ENCODE measurements at places on chromosomes 6 and 20.

GRCh38 chr6:110495949-110496348 lies 19.5 kb upstream of the SLC22A16 start:
- DNase-seq = no peak

- DNase-seq = no peak
Measured at GRCh38 chr6:112300896-112301295, 46.2 kb upstream of the RFPL4B start.

DNA sequence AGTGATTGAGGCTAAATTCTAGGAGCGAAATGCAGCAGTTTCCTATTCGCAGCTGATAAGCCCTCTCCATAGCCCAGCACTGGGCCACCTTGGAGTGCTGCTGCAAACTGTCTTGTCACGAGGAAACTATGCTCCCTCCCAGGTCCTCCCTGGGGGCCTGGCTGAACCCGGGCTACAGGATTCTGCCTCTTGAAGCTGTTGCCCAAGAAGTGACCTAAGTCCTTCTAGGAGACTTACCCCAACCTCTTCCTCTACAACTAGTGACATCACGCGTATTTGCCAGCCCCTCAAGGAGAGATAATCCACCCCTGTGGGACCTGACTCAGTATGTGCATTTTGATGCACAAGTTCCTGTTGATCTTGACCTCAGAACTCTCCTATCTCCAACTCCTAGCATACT lies 26.5 kb upstream of the ZFAND3 start:
- no peak for DNase-seq

- no peak for DNase-seq
Measured at GRCh38 chr6:13725570-13725969, 13.9 kb upstream of the RANBP9 start.

GRCh38 chr20:25285856-25286798 lies 38.2 kb downstream of the PYGB start:
- no peak for DNase-seq

DNA sequence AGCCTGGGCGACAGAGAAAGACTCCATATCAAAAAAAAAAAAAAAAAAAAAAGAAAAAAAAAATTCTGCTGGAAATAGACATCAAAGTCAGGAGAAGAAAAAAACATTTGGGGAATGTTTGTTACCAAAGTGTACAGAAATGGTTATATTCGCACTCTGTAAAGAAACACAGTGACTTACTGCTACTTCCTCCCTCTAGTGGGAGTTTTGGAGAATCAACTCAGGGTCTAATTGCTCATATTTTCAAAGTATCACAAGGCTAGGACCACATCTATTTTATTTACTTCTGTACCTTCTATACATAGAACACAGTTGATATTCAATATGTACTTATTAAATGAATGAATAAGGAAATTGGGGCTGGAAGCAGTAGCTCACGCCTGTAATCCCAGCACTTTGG lies 24.4 kb downstream of the ARG1 start:
- DNase-seq = no peak

DNA sequence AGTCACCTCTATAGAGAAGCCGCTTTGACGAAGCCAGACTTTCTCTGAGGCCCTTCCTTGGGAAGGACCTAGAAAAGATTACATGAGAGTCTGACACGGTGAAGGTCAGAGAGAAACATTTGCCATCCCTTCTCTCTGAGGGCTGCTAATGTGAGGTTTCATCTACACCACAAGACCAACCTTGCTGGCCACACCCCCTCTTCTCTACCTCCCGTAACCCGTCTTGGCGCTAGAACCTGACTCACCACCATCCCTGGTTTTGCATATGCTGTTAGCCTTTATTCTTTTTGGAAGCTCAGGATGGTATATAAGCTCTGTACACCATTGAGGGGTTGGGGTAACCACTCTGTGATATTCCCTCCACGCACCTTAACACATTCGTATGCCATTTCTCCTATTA lies 63.6 kb downstream of the FOXF2 start:
- DNase-seq = no peak

DNA sequence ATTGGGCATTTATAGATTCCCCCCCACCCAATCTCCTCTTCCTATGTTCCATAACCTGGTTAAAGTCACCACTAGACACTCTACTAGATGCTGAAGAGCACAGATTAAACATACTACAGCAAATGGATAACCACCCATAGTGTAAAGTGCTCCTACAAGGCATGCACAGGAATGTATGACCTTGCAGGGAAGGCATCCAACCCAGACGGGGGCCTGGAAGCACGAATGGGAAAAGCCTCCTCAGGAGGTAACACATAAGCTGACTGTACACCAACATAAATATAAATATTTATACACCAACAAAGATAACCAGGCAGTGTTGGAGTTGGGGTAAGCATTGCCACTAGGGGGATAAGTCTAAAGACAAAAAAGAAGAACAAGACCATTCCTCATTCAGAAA lies 691.7 kb downstream of the GRIK2 start:
- no peak for DNase-seq

DNA sequence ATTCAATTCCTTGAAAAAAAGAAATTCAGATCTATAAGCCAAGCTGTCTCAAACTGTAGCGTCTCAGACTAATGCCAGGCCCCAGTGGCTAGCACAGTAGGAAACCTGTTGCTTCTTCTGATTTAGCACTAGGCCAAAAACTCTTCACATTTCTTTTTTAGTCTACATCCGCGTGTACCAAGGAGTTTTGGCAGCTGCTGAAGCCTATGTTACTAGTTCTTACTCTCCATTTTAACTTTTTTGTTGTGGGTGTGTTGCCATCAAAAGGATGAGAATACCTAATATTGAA lies 65.0 kb upstream of the BTN3A2 start:
- DNase-seq = no peak

DNA sequence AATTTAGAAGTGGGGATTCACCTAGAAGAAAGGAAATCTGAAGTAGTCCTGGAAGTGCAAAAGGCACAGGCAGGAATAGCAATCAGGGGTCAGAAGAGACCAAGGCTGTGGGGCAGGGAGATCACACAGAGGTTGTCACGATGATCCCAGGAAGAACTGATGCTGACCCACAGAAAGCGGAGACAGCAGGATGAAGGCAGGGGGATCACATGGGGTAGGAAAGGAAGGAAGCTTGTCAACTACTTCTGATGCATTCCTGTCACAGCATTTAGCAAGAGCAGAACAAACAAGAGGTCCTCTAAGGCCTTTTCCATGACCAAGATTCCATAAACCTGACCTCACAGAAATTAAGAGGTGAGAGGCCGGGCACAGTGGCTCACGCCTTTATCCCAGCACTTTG lies 79.1 kb downstream of the SLC23A2 start:
- DNase-seq = no peak

GRCh38 chr6:123518441-123519188 lies 118.1 kb downstream of the TRDN start:
- DNase-seq = no peak

DNA sequence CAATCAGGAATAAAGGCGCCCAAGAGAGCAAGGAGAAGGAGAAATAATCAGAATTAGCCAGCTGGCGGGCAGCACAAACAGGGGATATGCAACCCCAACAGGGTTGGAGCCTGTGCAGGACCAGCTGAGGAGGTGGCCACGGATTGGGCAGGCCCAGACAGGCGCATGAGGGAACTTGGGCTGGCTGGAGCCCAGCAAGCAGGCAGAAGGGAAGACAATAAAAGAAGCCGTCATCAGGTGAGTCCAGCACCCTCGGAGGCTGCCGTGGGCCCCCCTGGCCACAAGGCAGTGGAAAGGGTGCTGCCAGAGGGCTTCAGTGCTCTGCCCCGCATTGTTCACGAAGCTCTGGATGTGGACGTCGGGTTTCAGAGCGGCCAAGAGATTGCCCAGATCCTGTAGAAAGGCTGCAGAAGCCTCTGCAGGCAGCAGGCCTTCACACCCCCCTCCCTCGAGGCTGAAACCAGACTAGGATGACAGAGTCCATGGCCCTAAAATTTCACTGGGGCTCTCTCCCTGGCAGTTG lies 28.4 kb upstream of the MAFB start:
- no peak for DNase-seq

- DNase-seq = no peak
Measured at GRCh38 chr20:40849456-40849855, 160.4 kb upstream of the MAFB start.

DNA sequence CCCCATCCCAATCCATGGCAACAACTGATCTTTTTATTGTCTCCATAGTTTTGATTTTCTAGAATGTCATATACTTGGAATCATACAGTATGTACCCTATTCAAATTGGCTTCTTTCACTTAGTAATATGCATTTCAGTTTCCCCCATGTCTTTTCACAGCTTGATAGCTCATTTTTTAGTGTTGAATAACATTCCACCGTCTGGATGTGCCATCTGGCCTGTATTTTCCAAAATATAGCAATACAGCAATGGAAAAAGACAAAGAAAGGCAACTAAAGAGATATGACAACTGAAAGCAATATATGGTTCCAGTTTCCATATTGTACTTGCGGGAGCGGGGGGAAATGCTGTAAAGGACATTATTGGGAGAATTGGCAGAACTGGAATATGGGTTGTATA lies 166.4 kb upstream of the NT5E start:
- DNase-seq = no peak

DNA sequence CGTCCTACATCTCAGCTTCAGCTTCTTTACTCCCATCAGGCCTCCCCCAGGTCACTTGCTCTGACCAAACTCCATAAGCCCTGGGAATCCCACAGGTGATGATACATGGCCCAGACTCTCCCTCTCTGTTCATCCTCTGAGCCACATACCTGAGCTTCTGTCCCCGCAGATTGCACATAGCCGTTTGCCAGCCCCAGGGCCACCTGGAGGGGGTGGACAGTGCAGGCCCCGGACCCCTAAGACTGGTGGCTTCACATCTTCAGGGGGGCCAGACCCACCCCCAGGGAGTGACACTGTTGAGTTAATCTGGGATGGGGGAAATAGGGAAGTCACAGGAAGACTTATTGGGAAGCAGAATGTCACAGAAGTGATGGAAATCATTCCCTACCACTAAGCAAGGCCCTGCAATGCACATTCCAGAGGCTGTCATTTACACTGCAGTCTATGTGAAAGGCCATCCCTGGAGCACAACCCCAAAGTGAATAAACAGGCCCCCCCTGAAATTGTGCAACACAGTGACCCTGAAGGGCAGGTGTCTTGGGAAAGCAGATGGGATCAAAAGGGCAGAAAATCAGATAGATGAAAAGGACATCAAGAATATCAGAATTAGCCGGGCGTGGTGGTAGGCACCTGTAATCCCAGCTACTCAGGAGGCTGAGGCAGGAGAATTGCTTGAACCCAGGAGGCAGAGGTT lies 2.2 kb downstream of the RXRB start:
- DNase-seq = no peak

DNA sequence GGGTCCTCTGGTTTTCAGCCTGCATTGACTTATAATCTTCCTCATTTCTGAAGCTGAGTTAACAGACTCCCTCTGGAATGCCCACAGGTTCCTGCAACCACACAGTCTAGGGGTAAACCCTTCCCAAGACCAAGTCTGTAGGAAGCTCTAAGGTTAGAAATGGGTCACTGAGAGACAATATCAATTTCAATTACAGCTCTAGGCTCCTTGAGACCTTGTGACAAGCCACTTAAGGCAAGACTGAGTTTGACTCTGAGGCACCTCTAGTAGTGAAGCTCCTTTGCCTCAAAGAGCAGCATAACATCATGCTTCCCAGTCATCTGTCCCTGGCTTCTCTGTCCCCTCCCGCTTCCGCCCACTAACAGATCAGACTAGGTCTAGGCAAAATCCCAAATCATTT lies 333.2 kb upstream of the JARID2 start:
- DNase-seq = no peak

DNA sequence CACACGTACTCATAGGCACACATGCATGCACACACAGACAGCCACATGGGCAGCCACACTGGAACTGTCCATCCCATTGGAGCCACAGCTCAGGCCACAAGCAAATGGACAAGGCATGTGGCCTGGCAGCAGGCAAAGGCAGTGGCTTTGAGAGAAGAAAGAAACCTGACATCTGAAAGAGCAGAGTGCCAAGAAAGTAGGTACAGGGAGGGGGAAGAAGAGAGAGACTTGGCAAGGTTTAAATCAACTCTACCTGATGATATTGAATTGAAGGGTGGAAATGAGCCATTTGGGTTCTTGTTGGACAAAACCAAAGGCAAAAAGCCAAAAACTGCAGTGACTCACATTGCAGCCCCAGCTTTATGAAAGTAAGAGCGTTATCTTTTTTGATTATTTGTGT lies 142.7 kb downstream of the PCSK2 start:
- no peak for DNase-seq

- DNase-seq = peak; percentile 18
Measured at GRCh38 chr6:50791900-50792508, 26.7 kb upstream of the TFAP2B start.

- no peak for DNase-seq
Measured at GRCh38 chr6:168371618-168371980, 52.0 kb upstream of the DACT2 start.

DNA sequence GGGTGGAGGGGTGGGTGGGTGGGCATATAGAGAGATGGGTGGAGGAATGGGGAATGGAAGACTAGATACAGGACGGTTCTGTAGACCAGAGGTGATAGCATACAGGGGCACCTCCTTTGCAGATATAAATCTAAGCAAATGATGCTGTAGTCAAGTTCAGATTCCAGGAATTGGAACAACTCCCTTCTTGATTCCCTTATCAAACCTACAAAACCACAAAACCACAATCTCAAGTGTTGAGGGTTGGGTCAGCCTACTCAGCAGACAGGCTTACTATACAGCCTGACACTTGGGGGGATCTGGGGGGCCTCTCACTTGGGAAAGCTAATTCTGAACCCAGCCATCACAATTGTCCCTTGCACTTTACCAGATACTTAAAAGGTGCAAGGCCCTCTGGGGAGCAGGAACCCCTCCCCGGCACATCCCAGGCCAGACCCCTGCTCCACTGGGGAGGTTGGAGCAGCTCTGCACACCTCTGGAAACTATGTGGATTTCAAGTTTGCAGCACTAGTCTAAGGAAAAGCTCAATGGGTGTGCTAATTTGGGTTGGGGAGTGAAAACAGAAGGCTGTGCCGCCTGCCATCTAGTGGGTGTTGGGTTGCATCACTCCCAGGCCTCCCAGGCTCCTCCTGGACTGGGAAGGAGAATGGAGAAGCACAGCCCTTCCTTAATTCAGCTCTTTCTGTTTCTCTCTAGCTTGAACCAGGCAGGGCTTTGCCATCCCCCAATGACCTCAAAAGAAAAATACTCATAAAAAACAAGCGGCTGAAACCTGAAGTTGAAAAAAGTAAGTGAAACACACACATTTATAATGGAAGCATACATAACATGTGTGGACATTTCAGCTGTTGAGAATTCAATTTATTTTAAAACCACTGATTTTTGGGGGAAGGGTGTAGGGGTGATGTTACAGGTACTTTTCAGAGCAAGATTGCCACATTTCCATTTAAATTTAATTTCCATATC lies 121.2 kb upstream of the LAMP5 start:
- DNase-seq = peak; percentile 55

- DNase-seq = no peak
Measured at GRCh38 chr20:56843386-56843785, 214.3 kb downstream of the TFAP2C start.

- no peak for DNase-seq
Measured at GRCh38 chr6:161333410-161333809, 59.5 kb upstream of the AGPAT4 start.

GRCh38 chr20:57749131-57749690 lies 39.4 kb upstream of the PMEPA1 start:
- no peak for DNase-seq

- DNase-seq = no peak
Measured at GRCh38 chr20:10762216-10762615, 88.4 kb upstream of the JAG1 start.

- no peak for DNase-seq
Measured at GRCh38 chr6:31308050-31308844, 36.4 kb upstream of the HLA-C start.

GRCh38 chr6:116881236-116881635 lies 4.2 kb downstream of the RFX6 start:
- DNase-seq = no peak

Measured in neural crest cell (in vitro differentiated cells).